Activated CD4-positive, alpha-beta T cell treated with anti-CD3 and anti-CD28 coated beads, Interleukin-2, amount 50 U/mL, for 4 hours (primary cell): ENCODE measurements at places on chromosomes 11 and 22.
A peak's percentile ranks its signal among the peaks of the same experiment; 100 is the strongest.

GRCh38 chr11:978781-979180 is 53.1 kb downstream of the AP2A2 start:
- no peak for DNase-seq

DNA sequence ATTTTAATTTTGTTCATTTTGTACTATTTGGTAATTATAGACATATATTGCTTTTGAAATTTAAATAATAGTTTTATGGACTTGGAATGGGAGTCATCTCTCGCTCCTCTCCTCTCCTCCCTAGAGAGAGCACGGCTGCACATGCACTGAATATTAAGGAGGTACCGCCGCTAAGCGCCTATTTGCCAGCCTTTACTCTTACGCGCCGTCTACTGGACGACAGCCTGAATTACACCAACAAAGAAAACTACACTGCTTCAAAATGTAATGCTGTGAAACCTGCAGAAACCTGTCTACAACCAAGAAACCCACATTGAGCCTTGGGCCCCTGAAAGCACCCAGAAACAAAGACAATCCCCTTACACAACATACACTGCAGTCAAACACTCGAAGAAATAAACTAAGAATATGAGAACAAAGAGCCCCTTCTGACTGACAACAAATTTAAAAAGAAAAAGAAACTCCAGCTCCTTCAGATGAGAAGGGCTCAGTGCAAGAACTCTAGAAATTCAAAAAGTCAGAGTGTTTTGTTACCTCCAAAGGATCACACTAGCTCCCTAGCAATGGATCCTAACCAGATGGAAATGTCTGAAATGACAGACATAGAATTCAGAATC is 737.2 kb downstream of the LRRC4C start:
- DNase-seq: no peak

- DNase-seq: no peak
These were observed 34.4 kb upstream of the ZBED5 start for GRCh38 chr11:10892250-10892649.

- peak; percentile 52 for DNase-seq
These were observed 1.6 kb downstream of the MCAM start for GRCh38 chr11:119315131-119316015.

DNA sequence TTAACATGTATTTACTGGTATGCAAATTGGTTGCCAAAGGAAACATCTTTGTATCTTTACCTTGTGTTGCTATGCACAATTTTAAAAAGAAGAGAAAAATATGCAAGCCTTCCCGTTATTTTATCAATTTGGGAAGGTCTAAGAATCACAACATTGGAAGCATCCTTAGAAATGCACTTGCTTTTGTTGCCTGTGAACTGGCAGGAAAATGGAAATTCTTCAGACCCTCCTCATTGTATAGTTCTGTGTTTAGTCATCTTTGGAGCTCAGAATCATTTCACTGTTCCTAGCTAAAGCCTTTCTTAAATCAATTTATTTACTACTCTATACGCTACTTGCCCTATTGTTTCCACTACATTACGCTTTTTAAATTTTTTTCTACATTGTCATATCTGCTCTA is 574.5 kb downstream of the DLG2 start:
- DNase-seq: no peak

GRCh38 chr22:46335201-46336118 is at the start of gene TRMU:
TSS of gene TRMU (plus strand) at chr22:46335714. CDS start at chr22:46335765, 51 bp downstream.
- DNase-seq: peak; percentile 52

- DNase-seq: no peak
These were observed 75.9 kb downstream of the MAML2 start for GRCh38 chr11:96267001-96267495.

DNA sequence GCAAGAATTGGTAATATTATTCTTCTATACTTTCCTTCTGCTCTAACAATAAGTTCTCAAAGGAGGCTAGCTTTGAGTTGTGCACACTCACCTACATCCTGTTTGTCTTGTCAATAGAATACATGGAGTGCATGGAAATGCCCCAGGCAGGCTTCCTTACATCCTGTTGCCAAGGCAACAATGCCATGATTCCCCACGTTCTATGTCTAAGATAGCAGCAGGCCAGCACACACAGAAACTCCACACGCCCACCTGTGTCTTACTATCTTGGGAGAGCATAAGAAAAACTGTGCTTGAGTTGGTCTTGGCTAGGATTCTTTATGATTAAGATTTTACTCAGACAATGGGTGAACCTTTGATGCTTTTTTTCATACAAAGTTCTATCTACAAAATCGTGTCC is 379.2 kb downstream of the AASDHPPT start:
- DNase-seq: no peak

DNA sequence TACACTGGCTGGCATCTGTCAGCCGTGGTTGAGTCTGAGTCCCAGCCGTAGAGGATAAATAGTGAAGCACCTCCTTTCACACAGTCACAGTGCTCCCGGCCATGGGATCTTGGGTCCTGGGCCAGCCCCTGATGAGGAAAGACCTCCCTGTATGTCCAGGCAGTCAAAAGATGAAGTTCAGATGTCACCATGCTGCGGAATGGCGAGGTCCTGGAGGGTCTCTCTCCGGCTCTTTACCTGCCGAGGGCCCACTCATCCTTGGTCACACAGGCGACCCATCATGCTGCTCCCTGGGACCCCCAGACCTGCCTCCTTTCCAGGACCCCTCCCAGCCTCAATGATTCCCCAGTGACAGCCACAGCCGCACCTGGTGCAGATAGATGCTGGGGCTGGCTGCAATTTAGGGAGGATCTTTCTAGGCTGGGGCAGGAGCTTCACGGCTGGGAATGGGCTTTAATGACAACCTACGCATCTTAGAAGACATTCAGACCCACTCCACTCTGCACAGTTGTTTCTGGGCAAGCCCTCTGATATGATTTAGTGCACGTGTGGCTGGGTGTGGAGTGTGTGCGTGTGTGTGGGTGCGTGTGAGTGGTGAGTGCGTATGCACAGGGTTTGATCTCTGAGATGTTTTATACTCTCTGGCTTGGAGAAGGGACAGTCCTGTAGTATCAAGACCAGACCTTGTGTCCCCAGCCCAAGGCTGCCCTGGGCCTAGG is 79.7 kb downstream of the FBLN1 start:
- no peak for DNase-seq

- no peak for DNase-seq
These were observed 24.1 kb downstream of the KCNE3 start for GRCh38 chr11:74443071-74443864.

- peak; percentile 74 for DNase-seq
These were observed 2.2 kb upstream of the RPS19BP1 start for GRCh38 chr22:39534591-39535356.

- DNase-seq: no peak
These were observed 66.6 kb downstream of the RPL27A start for GRCh38 chr11:8749202-8749601.

DNA sequence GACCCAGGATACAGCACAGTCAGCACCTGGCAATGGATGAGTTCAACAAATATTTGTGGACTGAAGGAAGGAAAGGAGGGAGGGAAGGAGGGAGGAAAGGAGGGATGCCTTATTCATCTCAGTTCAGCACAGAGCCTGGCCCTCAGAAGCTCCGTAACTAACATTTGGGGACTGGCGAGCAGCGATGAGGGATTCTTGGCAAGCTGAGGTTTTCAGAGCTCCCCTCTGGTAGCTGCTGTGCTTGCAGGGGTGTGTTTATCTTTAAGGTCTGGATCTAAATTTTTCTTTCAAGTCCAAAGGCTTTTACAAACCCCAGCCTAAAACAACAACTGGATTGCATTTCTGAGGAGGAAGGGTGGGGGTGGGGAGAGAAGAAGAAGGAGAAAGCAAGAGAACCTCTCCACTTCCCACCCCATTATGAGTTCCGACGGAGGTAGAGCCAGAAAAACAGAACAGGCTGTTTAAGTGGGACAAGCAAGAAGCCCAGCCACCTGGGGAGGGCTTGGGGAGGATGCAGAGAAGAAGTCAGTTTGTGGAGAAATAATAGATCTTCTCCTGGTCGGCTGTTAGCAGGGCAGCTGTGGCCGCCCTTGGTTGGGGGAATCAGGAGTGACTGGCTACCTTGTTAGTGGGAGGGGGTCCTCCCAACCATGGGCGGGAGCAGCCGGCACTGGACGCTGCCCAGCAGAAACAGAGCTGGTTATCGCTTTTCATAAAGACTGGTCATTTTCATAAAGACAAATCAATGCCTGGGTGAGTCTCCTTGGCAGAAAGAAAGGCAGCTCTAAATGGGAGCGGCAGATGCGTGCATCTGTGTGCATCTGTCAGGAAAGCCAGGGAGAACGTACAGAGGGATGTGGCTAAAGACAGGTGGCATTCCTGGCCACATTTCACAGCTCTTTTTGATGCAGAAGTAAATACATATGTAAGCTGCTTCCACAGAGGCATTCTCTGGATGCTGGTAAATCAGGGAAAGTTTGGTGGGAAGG is 78.0 kb downstream of the TSPAN18 start:
- DNase-seq: no peak

- DNase-seq: no peak
These were observed 10.2 kb upstream of the SF1 start for GRCh38 chr11:64788321-64789215.

- no peak for DNase-seq
These were observed 19.5 kb downstream of the CNTF start for GRCh38 chr11:58641803-58642581.

DNA sequence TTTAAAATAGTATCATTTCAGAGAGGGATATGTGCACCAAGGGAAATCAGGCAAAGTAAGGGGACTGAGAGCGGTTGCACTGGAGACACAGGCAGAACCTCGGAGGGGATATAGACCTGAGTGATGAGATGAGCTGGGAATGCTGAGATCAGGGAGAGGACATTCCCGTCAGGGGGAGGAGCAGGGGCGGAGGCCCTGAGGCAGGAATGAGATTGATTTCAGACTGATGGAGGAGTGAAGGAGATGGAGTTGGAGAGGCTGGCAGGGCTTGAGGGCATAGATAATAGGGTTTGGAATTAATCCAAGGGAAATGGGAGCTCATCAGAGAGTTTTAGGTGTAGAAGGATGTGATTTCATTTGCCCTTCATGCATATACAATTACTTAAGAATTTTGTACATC is 13.2 kb downstream of the CD6 start:
- DNase-seq: no peak

DNA sequence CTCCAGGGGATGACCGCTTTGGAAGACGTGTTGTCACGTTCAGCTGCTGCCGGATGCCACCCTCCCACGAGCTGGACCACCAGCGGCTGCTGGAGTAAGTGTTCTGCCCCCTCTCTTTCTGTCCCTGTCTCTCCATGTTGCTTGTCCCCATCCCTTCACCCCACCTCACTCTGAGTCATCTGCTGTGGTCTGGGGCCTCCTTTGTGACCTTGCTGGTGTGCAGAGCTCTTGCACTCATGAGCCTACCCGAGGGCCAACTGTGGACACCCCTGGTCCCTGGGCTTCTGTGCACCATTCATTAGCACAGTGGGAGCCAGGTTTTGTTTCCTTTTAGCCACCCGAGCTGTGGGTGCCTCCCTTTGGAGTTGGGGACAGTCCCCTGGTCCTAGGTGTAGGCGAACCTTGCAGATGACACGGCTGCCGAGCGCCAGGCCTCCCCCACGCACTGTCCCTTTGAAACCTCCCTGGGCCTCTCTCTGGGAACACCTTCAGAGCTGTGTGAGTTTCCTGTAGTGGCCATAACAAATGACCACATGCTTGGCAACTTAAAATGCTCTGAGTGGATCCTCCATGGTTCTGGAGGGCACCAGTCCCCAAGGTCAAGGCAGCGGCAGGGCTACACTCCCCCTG is 49.8 kb downstream of the ARHGAP8 start:
- no peak for DNase-seq

- DNase-seq: no peak
These were observed 73.2 kb downstream of the DBX1 start for GRCh38 chr11:20087118-20087521.

- no peak for DNase-seq
These were observed 450.0 kb downstream of the NELL1 start for GRCh38 chr11:21119411-21119810.
